Coronary artery (tissue), 2 donors: ENCODE measurements at places on chromosomes 13 and 19.
A peak's percentile ranks its signal among the peaks of the same experiment; 100 is the strongest.

- no peak for DNase-seq
Measured at GRCh38 chr19:35362261-35363000, 4.2 kb downstream of the FFAR3 start.

- DNase-seq: peak; percentile 90
Measured at GRCh38 chr19:29662604-29663404, 2.5 kb upstream of the PLEKHF1 start.

GRCh38 chr19:2215281-2215751 is 20.8 kb downstream of the PLEKHJ1 start:
- DNase-seq: no peak

- DNase-seq: no peak
Measured at GRCh38 chr19:51325161-51325976, 13.9 kb downstream of the IGLON5 start.
